ENCODE measurements at places on chromosomes 1 and 21. TPM values are rescaled to one million over a fixed set of nuclear protein-coding genes. Genes with fewer than 3 reads are reported as not detected.

ANXA9 gene
- 1.3 TPM for total RNA-seq

NPPB gene
- total RNA-seq = not detected

LCK gene
- total RNA-seq = not detected

CXADR gene
- total RNA-seq = 5.1 TPM

HCN3 gene
- total RNA-seq = 0.89 TPM

ANKRD65 gene
- 0.87 TPM for total RNA-seq

LCA5L gene
- total RNA-seq = 1.5 TPM

CFHR3 gene
- total RNA-seq = not detected

RBM11 gene
- 0.12 TPM for total RNA-seq

CATSPERE gene
- 1.9 TPM for total RNA-seq

TNFRSF18 gene
- total RNA-seq = 0.12 TPM

CFAP107 gene
- 0.12 TPM for total RNA-seq

KIF26B gene
- 24.1 TPM for total RNA-seq

DMRTA2 gene
- total RNA-seq = 0.11 TPM

HRNR gene
- not detected for total RNA-seq

S100A14 gene
- not detected for total RNA-seq

EPHB2 gene
- total RNA-seq = 5.2 TPM

SIM2 gene
- under 0.01 TPM for total RNA-seq

LAPTM5 gene
- not detected for total RNA-seq

IL19 gene
- total RNA-seq = not detected

MIXL1 gene
- 0.12 TPM for total RNA-seq

RSPH1 gene
- not detected for total RNA-seq

PRDX1 gene
- 560 TPM for total RNA-seq

SLC2A5 gene
- total RNA-seq = 2.3 TPM

LRRC39 gene
- 0.44 TPM for total RNA-seq

COL24A1 gene
- total RNA-seq = 1.3 TPM

CTXND2 gene
- total RNA-seq = not detected

GABRD gene
- not detected for total RNA-seq

SDC3 gene
- 7.7 TPM for total RNA-seq

CRYAA gene
- not detected for total RNA-seq

NUAK2 gene
- total RNA-seq = 2.2 TPM

HES5 gene
- not detected for total RNA-seq

FAM177B gene
- not detected for total RNA-seq

CCDC24 gene
- total RNA-seq = 5.9 TPM

Data from uterine smooth muscle cell (primary cell).